Globus pallidus (tissue), 1 donor: ENCODE measurements at places on chromosomes 5 and 9.

DNA sequence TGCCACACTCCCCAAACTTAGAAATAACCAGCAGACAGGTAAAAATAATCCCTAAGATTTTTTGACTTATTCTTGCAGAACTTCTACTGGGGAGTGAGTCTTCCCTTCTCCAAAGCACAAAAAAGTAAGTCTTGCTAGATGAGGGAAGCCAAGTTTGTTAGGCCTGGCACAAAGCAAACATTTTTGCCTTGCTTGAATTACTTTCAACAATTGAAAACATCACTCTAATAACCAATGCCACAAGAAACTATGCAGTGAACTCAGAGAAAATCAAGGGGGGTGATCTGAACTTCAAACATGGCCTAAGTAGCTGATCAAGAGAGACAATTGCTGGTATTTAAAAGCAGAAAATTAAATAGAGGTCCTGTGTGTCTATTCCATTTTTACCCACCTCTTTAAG is 123.6 kb upstream of the SLC1A3 start:
- no peak for DNase-seq

DNA sequence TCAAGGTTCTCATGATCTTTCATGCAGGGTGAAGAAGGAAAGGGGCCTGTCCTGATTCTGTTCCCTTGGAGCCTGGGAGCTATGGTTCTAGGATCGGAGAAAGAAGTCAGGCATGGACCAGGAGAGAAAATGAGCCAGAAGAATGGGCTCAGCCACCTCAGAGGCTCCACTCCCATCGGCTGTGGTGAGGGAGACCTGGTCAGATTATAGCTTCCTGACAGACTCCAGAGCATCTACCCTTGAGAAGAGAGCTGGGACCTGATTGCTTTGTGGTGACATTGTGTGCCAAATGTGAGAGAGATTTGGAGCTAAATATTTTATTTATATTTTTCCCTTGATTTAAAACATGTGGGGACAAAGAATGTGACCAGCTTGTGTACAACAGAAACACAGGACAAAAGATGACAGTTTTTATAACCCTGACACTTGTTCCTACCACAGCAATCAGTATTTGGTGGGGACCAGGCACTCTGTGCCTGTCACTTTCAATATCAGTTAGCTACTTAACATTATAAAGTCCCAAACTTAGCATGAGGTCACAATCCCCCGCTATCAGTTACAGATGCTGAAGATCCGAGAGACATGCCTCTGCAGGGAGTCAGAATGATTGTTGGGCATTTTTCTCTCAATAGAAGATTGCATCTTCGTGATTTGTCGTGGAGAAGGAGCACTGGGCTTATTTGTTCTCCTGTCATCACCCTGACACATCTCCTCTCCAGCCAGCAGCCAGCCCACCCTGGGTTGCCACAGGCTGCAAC is 228.3 kb upstream of the ADAMTS16 start:
- no peak for DNase-seq

- no peak for DNase-seq
Observed at GRCh38 chr5:91207248-91207647, 175.9 kb downstream of the ARRDC3 start.

GRCh38 chr9:93267091-93267541 is 83.2 kb downstream of the WNK2 start:
- no peak for DNase-seq

DNA sequence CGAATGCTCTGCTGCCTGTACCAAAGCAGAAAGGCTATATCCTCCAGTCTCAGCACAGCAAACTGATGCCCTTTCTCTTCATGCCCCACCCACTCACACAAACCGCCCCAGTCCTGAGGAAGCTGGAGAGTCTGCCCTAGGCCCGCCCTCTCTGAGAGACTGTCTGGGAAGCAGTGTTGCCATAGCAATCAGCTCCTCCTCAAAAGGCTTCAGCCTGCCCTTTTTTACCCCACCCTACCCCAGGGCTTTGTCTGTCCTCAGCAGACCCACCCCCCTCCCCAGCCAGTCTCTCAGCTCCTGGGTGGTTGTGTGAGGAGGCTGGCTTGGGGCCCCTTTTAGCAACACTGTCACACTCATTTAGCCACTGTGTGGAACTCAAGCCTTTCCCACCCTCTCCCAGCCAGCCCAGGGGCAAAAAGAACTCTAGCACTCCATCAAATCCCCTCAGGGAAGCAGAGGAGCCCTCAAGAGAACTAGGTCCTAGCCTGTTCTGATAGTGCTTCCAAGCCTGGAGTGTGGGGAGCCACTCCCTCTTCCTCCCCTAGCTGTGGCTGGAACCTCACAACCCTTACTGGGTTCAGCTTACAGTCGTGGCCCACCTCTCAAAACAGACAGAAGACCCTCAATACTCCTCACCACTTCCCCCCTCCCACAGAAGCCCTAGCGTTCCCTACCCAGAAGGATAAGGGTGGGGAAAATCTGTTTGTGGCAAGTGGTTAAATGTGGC is 1.4 kb downstream of the ATOSB start:
- peak; percentile 69 for DNase-seq

DNA sequence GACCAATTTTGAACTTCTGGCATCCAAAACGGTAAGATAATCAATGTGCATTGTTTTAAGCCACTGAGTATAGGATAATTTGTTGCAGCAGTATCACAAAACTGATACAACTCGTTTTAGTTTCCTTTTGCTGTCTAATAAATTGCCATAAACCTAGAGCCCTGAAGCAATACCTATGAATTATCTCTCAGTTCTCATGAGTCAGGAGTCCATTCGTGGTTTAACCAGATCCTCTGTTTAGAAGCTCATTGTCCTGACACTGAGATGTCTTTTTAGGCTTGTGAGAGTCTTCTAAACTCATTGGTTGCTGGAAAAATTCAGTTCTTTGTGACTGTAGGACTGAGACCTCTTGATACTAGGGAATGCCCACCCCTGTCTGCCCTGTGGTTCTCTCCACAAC is 262.9 kb downstream of the SEMA5A start:
- DNase-seq, result no peak

- DNase-seq, result no peak
Observed at GRCh38 chr5:158886086-158886485, 213.6 kb downstream of the EBF1 start.

DNA sequence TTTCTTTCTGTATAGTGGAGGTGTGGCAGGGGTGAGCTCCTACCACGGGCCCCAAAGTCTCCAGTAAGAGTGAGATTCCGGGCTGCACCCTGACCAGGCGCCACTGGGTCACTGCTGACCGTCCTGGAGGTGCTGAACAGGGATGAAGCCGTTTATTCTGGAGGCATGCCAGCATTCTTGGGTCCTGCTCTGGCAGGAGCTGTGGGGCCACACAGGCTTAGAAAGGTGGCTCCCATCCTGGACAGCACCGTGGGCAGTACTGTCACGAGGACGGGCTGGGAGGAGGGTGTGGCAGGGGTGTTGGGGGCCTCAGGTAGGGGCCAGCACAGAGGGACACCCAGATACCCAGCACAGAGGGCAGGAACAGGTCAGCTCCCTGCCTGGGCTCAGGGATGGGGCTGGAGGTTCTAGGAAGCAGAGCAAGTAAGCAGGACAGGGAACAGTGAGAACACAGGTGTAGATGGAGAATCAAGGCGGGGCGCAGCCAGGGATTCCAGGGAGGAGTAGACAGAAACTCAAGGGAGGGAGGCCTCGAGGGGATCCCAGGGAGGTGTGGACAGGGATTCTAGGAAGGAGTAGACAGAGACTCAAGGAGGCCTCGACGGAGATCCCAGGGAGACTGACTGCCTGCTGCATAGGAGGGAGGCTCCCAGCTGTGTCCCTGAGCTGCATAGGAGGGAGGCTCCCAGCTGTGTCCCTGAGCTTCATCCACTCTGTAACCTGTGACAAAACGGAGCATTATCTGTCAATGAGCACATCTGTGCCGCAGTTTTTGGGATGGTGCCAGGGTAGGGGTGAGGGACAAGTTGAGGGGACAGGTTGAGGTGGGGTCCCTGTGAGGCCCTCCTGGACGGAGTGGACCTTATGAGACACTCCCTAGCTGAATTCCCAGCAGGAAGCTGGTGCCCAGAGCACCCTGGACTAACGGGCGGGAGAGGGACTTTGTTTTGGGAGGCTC is 1.1 kb upstream of the PLEKHG4B start:
- DNase-seq, result no peak

- DNase-seq, result no peak
Observed at GRCh38 chr9:129988607-129989361, 54.2 kb downstream of the FNBP1 start.

DNA sequence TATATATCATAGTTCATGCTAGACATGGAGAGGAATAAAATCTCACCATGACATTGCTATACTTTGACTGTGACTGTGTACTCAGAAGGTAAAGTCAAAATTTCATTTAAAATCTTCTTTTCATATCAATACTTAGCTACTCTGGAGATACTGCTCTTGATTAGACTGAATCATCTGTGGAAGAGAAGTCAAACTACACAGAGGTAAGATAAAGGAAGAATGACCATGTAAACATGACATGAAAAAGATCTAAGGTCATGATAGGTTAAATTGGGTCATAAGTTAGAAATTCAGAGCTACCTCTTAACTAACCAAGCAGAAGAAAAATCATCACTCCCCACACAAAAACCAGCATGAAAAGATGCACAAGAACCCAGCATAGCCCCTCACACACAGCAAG is 44.8 kb upstream of the RLN1 start:
- DNase-seq, result no peak
